Effector memory CD4-positive, alpha-beta T cell (primary cell): ENCODE measurements at places on chromosomes 13 and 19.

GRCh38 chr13:51643882-51644281, 59.6 kb downstream of the WDFY2 start:
- no peak for DNase-seq

DNA sequence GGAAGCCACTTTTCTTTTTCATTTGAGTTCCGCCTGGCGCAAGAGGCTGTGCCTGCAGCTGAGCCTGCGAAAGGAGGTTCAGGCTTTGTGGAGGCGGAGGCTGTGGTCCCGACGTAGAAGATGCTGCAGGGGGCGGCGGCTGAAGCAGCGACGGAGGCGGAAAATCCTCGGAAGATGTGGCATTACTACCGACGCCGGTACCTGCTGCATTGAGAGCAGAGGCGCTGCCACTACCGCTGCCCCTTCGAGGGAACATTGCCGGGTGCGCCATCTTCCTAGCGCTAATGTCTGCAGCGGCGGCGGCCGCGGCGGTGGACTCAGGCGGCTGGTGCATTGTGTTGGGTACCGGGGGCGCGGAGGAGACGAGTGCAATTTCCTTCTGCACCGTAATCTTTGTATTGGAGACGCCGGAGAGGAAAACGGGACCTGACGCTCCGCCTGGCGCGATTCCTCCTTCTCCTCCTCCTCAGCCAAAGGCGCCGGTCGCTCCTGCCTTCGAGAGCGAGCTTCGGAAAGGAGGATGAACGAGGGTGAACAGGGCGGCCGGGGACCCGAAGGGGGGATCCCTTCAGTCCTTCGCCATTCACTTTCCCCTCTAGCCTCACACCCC, at the start of gene TSC22D1:
TSS of gene TSC22D1 (minus strand) at position 590 of the 610 bp plus-strand sequence. CDS start at position 334, 256 bp downstream.
- DNase-seq: peak; percentile 49

DNA sequence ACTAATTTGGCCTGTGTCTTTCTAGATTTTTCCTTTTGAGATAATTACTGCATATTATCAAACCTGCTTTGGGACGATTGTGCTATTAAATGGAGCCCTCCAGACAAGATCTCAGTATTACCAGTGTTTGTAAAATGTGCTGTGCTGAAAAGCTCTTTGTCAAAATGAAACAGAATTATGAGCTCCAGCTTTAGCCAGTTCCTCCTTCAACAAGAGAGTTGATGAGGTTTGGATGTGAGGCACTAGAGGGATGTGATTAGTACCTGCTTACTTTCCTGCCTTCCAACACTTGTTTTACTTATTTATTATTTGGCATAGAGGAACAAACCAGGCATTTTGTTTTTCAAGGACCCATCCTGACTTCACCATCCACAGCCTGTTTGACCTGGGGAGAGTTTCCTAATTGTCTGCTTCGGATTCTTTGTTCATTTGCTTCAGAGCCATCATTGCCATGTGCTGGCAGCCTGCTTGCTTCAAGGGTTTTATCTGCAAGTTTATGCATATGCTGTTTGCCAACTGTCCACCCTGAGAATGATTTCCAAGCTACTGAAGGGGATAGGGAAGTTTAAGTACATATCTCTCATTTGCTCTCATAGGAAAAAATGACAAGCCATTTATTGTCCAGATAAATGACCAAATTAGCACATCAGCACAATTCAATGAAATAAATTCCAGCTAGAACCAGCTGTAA, 32.9 kb upstream of the CPB2 start:
- DNase-seq: no peak

DNA sequence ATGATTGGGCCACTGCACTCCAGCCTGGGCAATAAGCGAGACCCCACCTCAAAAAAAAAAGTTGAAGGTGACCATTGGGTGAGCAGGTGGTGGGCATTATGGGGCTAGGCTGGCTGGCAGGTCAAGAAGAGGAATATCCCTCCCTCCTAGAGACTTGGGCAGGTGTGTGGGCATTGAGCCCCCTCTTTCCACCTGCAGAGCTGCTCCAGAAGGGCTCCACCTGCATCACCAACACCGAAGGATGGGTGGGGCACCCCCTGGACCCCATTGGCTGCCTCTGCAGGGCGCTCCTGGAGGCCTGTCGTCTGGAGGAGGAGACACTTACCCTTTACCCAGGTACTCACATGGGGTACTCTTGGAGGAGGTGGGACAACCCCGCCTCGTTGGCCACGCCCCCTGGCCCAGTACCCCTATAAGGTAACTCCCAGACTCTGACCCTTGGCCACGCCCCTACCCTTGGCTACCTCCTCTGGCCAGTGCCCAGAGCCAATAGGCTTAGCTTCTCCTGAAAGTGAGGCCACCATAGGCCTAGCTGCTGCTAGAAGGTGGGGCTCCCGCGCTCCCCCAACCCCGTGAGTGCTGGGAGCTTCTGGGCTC, 21.9 kb downstream of the ZSWIM4 start:
- DNase-seq: no peak

DNA sequence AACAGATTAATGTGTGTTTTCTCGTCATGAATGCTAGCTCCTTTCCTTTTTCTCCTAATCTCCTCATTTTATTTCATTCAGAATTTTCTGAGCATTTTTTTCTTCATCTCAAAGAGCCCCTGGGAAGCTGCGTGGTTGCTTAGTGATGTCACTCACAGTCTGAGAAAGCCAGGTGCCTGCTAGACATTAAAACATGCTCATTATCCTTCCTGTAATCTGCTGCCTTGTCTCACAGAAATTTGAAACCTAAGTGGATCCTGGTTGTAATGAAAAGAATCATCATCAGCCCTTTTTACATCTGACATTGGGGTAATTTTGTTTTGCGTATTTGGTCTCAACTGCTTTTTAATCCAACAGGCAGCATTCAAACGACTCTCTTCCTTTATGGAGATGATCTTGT, 108.2 kb upstream of the RNF113B start:
- DNase-seq: no peak

GRCh38 chr13:106417467-106418110, 117.9 kb downstream of the EFNB2 start:
- no peak for DNase-seq

DNA sequence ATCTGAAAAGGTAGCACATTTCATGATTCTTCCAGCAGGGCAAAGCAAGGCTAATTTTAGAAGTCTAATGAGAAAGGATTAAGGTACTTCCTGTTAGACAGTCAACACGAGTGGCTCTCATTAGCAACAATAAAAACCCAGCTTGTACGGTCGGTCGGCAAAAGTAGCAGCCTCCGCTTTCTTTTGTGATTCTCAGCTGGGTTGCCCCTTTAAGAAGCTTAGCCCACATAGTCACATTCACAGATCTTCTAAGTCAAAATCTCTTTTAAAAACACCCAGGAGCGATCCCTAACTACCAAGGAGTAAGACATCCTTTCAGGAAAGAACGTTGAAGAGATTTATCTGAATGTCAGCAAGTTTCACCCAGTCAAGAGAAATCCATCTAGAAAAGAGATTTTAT, 684.8 kb downstream of the DIAPH3 start:
- no peak for DNase-seq

GRCh38 chr13:32124743-32125142, 93.2 kb downstream of the FRY start:
- DNase-seq: no peak

DNA sequence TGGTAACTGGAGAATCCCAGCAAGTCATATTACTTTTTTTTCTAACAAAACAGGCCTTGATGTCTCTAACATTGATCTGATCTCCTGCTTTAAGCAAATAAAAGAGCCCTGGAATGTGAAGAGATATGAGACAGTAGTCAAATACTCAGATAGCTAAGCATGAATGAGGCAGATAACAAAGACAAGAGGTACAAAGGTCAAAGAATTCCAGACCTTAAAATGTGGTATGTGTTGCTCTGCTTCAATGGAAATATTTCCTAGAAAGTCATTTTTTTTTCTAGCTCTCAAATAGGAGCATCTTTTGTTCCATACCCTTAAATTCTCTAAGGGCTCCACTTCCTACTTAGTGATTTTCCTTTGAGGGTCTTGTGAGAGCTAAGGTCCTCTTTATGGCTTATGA, 54.6 kb downstream of the ZNF254 start:
- DNase-seq: no peak

GRCh38 chr13:31913459-31913858, 118.1 kb upstream of the FRY start:
- DNase-seq: no peak

GRCh38 chr13:84077271-84077670, 195.0 kb upstream of the SLITRK1 start:
- DNase-seq: no peak

- peak; percentile 76 for DNase-seq
Measured at GRCh38 chr19:6772028-6772865, at the start of gene VAV1. TSS of gene VAV1 (plus strand) at chr19:6772708. CDS start at chr19:6772808, 100 bp downstream.

DNA sequence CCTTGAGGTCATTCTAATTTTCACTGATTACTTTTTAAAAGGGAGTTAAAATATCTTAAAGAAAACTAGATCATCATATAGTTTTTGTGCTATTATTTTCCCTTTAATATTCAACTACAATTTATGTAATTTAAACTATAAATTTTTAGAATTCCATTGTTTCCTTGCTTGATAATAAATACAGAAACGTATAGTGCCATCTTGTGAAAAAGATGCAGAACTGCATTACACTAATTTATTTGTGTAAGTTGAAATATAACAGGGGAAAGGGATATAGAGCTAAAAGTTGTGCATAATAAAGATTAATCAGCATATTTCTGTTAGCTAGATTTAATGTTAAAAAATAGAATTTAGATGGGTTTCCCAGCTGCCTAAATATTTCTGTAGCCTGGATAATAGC, 61.5 kb upstream of the TDRD3 start:
- no peak for DNase-seq

GRCh38 chr13:75482820-75483079, 781 bp upstream of the TBC1D4 start:
- no peak for DNase-seq

DNA sequence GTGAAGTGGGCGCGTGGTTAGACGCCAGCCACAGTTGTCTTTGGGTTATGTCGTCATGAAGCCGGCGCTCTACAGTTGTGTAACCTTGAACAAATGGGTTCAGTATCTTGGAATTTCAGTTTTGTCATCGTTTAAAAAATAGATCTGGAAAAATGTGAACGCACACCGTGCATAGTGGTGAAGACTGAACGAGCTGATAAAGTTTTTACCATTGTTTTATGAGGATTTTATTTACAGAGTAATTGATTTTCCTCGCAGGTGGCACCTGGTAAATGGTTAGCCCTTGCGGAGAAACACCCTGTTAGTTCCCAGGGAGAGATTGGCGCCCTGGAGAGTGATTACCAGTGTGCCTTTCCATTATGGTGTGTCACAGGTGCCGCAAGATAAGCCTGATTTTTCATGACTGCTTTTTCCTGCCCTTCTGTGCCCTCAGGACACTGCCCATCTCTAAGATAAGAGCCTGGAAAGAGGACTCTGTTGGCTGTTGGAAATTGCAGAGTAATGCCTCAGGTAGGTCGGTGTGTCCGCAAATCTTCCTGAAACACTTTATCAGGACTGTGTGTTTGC, 577 bp downstream of the ZNF181 start:
- no peak for DNase-seq
